ENCODE measurements at places on chromosomes 4 and X. TPM values are rescaled to one million over a fixed set of nuclear protein-coding genes. Genes with fewer than 3 reads are reported as not detected.

The ABLIM2 gene
- 31.7 TPM for total RNA-seq

The CRLF2 gene
- not detected for total RNA-seq

The ARHGAP6 gene
- total RNA-seq, result 2.7 TPM

The HSFX3 gene
- total RNA-seq, result not detected

The RPGR gene
- 8.8 TPM for total RNA-seq

The TCP11X1 gene
- not detected for total RNA-seq

The UNC5C gene
- total RNA-seq, result 0.65 TPM

The NALF2 gene
- total RNA-seq, result 0.19 TPM

The RWDD4 gene
- total RNA-seq, result 11.3 TPM

The ZMAT1 gene
- total RNA-seq, result 2.5 TPM

The SPATA4 gene
- not detected for total RNA-seq

The FREM3 gene
- not detected for total RNA-seq

The EDA2R gene
- 0.74 TPM for total RNA-seq

DNA sequence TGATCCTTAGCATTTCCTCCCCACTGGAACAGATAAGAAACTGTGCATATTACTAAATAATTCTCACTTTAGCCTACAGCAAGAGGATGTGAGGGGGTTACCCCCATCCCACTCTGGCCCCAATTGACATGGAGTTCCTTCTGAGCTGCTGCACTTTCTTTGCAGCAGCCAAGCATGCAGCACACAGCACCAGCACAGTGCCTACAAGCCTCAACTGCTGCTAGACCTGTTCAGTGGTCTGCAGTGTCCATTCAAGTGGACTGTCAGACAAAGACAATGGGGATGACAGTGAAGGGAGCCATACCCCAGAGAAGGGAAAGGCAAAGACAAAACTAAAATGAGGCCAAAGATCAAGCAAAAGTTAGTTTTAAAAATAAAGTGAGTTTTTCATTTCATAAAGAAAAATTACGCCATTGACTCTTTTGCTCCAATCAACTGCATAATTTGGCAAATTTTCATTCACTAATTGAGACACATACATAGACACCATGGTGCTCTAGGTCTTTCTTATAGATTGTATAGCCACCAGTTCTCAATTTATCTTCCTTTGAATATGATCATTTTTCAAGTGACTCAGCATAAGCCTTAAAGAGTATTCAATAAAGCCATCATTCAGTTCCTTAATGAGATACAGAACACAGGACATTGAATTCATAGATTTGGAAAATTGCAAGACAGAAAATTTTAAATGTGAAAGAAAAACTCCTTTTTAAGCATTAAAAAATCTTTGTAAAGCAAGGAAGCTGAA, 410.6 kb downstream of the HNRNPD start:
- DNase-seq, result no peak

GRCh38 chr4:121064482-121064881, 7.9 kb downstream of the NDNF start:
- no peak for DNase-seq

GRCh38 chr4:185011408-185011807, 6.9 kb upstream of the HELT start:
- DNase-seq, result no peak

DNA sequence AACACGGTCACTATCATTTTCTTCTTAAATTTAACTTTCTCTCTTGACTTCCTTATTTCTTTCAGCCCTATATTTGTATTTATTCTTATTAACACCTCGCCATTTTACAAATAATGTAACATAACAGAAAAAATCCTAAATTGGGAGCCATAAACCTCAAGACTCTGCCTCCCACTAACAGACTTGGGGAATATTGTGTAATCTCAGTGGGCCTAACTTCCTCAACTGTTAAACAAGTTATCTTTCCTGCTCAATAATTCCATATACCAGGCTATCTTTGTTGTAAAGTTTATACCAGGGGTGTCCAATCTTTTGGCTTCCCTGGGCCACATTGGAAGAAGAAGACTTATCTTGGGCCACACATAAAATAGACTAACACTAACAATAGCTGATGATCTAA, 26.2 kb downstream of the PRSS12 start:
- DNase-seq, result no peak

DNA sequence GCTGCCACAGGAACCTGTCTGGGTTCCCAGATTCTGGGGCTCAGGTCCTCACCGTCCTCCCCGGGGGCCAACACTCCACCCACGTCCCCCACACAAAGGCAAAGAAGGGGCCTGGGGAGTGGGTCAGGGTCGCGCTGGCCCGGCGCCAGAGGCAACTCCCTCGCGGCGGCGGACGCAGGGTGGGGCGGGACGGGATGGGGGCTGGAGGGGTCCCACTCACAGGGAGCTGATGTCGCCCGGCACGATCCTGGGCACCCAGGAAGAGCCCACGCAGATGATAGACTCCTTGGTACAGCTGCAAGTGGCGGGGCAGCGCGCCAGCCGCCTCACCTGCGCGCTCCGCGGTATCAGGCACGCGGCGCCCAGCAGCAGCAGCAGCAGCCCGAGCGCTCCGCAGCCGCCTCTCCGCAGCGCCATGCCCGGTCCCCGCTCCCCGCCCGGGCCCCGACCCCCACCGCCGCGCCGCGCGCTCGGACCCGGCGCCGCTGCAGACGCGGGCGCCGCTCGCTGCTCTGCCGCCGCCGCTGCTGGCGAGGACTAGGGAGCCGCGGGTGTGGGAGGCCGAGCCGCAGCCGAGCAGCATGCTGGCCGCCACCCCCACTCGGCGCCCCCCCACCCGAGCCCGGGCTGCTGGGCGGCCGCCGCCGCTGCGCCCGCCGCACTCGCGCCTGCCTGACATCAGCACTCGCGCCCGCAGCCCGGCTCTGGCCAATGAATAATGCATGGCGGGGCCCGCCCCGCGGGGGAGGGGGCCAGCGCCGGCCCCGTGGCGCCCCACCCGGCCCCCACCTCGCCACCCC, at the start of gene LGI2:
TSS of gene LGI2 (minus strand) at position 670 of the 800 bp plus-strand sequence. CDS start at position 417, 253 bp downstream.
- no peak for DNase-seq

DNA sequence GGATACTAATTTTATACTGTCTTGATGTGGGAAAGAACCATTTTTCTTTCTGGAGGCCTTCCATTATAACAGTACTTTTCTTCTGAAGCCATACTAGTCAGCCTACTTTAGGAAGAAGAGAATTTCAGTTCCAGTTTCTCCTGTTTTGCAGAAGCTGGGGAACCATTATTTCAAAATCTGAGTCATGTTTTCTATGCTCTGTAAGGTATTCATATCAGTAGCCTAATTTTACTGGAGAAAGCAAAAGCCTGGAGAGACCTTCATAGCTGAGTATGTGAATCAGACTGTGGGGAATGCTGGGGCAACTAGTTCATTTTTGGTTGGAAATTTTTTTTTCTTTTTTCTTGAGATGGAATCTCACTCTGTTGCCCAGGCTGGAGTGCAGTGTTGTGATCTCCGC, 22.4 kb downstream of the AFF1 start:
- no peak for DNase-seq

DNA sequence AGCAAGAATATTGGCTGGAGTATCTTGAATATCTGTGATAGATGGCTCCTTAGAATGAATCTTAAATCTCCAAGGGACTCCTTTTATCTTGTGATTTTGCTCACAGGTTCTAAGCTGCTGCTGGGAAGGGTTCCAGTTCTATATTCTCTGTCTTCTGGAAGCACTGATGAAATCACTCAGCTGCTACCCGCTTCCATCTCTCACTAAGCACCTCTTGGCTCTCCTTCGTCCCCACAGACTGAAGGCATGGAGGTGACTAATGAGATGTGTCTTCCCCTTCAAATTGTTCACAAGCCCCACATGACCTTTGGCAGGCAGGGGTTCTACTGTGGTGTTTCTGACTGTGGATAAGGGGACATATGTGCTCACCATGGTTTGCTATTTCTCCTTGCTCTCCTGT, 75.9 kb downstream of the C4orf51 start:
- no peak for DNase-seq

DNA sequence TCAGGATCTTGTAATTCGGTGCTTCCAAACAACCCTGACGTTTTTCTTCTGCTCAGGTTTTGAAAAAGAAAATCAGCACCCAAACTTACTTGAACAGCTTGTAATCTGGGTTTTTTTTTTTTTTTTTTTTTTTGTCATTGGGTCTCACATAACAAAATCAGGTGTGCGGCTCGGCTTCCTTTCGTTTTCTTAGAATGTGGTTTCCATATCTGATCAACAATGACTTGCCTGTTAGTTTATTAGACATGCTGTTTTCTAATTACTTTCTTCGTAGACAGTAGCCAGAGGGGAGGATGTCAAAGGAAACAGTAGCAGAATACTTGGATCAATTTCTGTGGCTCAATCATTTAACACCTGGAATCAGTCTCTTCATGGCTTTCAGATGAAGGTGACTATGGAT, 890 bp upstream of the FREM3 start:
- DNase-seq, result no peak

DNA sequence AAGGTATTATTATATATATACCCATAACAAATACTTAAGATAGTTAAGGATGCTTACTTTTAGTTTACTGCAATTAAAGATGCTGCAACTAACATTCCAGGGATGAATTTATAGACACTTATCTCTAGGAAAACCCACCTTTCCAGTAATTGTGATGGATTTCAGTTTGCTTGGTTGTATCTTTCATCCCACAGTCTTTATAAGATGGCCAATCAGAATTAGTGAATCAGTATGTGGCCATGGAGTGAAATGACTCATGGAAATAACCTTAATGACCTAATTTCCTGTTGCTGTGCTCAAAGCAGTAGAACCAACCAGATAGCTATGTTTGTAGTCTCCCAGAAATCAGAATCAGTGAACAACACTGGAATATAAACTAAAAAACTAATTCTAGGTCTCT, 26.4 kb downstream of the MOSPD2 start:
- DNase-seq, result no peak

DNA sequence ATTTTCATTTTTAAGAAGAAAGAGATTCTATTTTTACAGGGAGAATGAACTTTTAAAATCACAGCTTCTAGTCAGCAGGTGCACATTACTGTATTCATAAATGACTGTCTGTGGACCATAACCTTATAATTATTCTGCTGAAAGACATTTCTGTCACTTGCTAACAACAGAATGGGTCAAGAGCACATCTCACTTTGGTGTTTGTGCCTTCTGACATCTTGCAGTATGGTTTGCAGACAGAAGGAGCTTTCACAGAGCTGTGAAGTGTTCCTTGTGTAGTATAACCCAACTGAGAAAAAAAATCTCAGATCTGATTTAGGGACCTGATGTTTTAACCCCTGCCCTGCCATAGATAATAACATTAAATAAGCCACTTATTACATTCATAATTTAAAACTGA, 131.4 kb upstream of the CTSO start:
- DNase-seq, result no peak

DNA sequence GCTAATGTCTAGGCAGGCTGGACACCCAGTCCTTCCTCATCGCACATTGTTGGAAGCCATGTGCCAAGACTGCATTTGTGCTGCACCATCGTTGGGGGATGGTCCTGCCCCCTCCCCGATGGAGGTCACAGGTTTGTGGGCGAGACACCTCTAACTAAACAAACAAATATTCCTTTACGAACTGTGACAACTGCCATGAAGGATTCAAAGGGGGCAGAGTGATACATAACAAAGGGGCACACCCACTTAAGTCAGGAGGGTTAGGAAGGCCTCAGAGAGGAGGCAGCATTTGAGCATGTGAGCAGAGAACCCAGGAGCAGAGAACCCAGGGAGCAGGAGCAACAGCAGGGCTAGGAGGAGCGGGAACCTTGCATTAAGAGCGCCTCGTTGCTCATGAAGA, 37.1 kb downstream of the TRIM2 start:
- no peak for DNase-seq

- DNase-seq, result no peak
These were observed 48.9 kb upstream of the HAND2 start for GRCh38 chr4:173578956-173579355.

DNA sequence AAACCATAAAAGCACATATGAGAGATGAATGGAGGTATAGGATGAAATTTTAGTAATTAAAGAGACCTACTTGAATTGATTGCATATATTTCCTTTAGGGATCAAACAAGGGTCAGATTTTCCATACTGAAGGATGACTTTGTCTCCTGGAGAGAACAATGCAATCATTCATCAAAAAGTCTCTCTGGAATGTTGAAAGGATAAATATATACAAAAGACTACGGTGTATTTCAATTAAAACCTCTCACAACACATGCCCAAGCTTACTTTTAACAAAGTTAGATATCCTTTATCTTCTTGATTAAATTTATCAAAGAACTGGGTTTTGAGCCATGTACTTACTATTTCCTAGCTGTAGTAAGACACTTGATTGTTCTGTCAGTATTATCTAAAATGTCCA, 36.8 kb upstream of the ADH7 start:
- no peak for DNase-seq

- DNase-seq, result no peak
These were observed 314.1 kb downstream of the BMPR1B start for GRCh38 chr4:95071851-95072250.

DNA sequence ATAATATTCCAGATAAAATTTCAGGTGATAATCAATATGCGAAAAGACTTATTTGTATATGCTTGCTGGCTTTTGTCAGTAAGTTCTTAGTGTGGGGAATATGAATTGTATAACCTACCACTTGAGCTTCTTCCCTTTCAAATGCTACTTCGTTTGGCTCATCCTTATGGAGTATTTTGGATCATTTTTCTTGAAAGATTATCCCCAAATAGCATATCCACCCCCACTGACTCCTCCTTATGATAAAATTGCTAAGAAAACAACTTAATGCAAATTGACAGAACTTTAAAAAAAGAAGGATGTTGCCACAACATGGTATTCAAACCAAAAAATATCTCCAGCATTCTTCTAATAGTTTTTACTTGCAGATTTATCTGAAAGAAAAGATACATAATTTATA, 393.3 kb downstream of the PPP3CA start:
- DNase-seq, result no peak

DNA sequence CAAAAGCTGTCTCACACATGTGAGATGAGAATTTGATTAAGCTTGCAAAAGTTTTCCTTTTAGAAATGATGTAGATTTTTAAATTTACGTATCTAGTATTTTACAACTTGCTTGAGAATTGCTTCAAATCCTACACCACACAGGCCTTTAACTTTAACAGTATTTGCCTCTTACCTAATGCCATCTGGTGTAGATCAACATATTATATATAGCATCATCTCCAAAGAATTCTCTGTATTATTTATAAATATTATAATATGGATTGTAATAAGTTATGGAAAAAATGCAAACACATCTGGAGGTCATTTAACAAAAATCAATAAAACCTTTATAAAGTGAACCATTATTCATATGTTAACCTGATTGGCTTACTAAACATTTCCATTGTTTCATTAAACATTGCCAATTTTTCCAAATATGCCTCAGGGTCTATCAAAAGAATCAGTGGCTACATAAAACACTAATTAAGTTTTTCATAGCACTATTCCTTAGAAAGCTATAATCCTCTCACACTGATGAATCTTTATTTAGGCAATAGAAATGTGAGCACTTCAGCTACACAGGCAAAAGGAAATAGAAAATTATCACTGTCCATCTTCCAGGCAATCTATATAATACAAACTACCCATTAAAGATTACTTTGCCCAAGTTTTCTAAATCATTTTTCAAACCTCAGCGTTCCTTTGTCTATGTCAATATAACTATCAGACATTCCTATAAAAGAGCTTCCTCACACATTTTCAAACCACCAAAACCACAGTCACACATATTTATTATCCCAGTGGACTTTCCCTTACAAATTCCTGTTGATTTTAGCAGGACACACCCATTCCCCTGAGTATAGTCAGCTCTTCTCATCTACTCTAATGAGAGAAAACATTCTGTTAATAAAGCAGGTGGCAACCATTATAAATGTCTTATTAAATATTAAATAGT, 83.5 kb upstream of the INTU start:
- DNase-seq, result no peak

GRCh38 chr4:182874304-182874751, 42.9 kb downstream of the DCTD start:
- DNase-seq, result peak; percentile 9

GRCh38 chr4:153247116-153247490, 42.9 kb downstream of the TRIM2 start:
- no peak for DNase-seq
